ENCODE measurements at places on chromosomes 6 and 20. TPM values are rescaled to one million over a fixed set of nuclear protein-coding genes. Genes with fewer than 3 reads are reported as not detected.
A peak's percentile ranks its signal among the peaks of the same experiment; 100 is the strongest.

DNA sequence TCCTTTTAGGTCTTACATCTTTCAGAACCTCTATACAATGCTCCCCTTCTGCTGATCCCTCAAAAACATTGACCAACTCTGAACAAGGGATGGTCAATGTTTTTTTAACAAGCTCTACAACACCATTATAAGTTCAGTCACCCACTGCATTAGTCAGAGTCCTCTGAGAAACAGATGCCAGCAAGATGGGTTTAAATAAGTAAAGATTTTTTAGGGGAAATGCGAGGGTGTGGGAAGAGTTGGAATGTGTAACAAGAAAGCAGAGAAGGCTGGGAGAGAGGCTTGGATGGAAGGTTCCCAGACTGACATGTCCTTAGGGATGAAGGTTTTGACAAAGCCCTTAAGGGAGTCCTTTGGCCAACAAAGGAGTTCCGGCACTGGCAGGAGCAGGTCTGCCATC is 478.3 kb downstream of the FRK start:
- DNase-seq: no peak

DNA sequence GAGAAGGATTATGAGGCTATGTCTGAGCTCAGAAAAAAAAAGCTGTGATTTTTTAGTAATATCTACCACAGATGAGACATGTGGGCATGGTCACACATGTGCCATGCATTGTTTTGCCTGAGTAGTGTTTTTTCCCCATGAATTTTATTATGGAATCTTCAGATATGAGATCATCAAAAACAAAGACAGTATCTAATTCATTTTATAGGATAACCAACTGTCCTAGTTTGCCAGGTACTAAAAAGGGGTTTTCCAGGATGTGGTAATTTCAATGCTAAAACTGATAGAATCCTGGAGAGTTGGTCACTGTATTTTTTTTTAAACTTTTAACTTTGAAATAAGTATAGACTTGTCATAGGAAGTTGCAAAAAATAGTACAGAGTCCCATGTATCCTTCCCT is 127.4 kb upstream of the MAP3K7 start:
- no peak for DNase-seq

DNA sequence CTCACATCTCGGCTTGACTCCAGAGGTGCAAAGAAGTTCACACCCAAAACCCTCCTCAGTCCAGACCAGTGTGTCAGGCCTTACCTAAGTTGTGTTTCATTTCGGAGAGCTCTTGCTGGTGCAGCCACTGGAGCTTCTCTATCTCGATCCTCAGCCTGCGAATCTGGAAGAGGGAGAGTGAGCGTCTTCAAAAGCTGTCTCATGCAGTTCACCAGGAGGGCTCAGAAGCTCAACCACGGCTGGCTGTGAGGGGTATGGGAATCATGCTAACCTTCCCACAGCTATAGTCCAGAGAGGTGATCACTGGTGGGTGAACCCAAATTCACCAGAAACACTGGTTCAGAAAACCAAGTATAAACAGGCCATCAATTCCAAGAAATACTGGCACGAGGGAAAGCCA is 129.4 kb downstream of the ZMYND8 start:
- no peak for DNase-seq

DNA sequence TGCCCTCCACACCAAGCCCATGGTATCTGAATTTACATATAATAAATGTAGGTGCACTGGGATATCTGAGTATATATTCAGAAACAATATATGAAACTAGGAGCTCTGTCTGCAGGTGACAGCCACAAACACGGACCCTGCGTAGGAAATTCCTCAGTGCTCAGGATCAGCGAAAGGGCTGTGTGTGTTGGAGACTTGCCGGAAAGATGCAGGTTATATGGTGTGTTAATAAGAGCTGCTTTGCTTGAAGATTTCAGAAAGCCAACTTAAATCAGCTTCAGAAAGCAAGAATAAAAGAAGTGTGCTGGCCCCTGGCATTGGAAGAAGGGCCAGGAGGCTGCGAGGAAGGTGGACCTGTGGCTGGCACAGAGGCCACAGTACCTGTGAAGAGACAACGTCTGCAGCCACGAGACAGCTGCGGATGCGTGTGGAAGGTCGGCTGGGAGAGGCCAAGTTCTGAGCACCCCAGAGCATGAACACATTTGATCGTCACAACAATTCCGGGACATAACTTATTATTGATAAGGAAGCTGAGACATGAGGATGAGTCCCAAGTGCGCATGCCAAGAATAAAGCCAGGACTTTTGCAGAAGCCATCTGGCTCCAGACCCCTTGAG is 183.2 kb downstream of the DLL1 start:
- DNase-seq: no peak

DNA sequence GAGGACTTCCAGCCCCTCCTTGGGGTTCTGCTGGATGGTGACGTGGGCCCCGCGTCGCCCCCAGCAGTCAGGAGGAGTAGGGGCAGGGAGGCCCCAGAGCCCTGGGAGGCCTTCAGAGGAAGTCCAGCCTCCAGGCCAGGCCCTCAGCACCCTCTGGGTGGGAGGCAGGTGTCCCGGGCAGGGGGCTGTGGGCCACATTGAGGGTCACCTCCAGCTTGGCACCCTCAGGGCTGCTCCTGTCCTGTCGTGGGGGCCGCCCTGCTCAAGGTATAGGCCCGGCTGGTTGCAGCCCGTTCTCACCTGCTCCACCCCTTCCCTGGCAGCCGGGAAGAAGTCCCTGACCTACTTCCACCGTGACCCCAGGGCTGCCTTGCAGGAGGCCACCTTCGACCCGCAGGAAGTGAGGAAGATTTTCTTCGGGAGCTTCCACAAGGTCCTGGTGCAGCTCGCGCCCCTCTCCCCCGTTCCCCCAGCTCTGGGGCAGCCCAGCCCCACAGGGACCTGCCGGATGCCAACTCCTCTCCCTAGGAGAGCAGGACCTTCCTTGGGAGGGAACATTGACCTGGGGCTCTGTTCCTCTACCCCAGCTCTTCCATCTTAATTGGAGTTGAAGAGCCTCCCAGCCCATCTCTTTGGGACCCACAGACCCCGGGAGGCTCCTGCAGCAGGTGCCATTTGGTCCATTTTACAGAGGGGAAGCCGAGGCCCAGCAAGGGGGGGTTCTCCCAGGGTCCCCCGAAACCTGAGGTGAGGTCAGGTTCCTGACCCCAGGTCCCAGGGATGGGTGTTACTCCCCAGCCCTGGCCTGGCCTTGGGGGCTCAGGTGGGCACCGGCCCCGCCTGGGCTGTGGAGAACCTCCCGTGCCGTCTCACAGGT is 26.4 kb downstream of the COL20A1 start:
- DNase-seq: peak; percentile 2

GRCh38 chr20:45407067-45407745 is 883 bp upstream of the DBNDD2 start:
- DNase-seq: peak; percentile 24

SLC17A9 gene
- 17.4 TPM for total RNA-seq

DNA sequence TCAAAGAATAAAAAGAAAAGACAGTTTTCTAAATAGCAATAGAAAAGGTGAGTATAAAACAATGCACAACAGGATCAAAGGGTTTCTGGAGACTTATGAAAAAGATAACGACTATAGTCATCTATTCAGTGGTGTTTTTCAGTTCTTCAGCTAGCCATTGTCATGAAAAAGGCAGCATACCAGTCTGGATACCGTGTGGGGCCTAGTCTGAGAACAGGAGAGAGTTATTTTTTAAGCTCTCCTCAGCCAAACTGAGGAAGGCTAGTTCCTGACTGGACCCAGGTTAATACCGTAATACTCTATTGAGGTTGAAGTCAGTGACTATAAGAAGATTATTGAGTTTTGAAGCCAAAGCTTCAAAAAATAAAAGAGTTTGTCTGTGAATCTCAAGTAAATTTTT is 49.5 kb downstream of the PLN start:
- DNase-seq: no peak

GRCh38 chr6:48563433-48563832 is 452.4 kb upstream of the PTCHD4 start:
- DNase-seq: no peak

PTPRK gene
- total RNA-seq: 5.5 TPM

DNA sequence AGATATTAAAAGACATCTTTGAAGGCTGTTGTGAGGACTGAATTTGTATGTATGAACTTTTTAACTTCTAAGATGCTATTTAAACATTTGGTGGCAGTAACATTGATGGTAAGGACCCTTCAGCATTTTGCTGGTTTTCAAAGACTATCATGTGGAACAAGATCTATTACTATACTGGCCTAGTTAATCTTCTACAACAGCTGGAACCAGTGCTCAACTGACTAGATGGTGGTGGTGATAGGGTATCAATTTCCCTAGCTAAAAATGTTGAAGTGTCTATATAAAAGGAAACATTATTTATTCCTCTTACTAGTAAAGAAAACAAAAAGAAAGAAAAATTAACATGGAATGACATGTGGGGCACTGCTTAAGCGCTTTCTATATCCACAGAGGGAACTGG is 195.7 kb downstream of the TASP1 start:
- DNase-seq: no peak

DNA sequence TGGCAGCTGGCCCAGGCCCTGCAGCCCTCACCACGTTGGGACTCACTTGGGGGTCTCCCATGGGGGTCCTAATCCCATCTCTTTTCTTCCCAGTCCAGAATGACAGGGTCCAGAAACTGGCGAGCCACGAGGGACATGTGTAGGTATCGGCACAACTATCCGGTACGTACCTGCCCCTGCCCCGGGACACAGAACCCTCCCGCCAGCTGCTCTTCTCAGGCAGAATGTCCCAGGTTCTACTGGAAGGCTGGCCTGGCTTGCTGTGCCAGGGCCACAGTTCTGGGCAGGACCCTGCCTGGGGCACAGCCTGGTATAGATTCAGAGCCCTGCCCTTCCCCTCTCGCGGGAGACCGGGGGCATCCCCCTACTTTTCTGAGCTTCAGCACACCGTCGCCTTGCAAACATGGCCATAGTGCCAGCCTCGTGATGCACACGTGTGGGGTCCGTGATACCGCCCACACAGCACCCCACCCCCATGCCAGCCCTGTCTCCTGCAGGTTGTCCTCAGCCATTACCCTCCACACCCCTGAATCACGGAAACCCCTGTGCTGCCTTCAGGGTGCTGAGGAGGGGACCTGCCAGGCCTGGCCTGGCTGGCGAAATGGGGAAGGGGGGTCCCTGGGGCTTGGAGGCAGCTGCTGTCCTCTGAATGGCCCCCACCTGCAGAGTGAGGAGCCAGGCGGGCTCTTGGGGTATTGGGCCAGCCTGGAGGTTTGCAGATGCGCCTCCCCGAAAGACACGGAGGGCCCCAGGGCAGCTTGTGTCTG is 3.0 kb downstream of the OGFR start:
- DNase-seq: no peak

VSX1 gene
- total RNA-seq: not detected

- DNase-seq: no peak
These were observed 53.2 kb downstream of the CRYBG1 start for GRCh38 chr6:106413722-106414121.

DNA sequence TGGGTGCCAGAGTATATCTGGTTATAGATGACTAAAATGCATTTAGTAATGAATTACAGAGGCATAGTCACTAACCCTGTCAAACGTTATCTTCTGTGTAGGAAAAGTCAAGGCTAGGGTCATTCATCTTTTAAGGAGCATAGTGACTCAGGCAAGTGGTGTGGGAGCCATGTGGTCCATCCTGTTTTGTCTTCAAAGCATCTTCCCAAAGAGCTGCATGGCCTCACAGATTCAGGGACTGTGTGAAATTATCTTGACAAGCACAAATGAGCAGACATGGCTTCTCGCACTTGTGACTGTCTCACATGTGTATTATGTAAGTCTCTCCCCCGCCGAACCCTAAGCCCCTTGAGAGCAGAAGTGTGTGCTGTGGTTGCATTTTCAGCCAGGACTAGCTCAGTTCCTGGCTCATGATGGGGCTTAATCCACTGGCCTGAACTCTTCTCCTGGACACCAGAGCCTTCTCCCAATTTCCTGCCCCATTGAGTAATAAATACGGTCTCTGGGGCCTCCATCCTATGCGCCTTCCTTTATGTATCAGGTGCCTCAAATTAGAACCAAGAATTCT is 769.1 kb downstream of the QKI start:
- no peak for DNase-seq

BMP2 gene
- not detected for total RNA-seq

DNA sequence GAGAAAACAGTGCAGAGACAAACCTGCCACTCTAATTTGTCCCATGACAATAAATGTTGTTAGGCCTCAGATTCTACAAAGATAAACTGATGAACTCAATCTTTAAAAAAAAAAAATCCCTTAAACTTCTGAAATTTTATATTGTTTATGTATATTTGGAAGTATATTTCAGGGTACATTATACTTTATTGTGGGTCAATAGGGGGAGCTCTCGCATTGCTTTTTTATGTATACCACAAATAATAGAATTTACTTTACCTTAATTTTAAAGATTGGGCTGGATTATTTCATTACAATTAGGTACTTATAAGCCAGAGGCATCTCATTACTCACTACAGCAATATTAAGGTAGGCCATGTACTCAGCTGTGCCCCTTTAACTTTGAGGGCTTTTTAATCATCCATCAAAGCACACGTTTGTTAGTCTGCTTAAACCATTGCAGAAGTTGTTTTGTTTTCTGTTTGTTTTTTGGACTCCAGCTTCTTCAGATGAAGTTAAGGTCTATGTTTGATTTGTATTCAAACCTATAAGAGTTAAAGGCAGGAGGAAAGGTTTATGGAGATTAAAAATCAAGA is 56.3 kb upstream of the EYA4 start:
- no peak for DNase-seq

BEND6 gene
- total RNA-seq: not detected

DNA sequence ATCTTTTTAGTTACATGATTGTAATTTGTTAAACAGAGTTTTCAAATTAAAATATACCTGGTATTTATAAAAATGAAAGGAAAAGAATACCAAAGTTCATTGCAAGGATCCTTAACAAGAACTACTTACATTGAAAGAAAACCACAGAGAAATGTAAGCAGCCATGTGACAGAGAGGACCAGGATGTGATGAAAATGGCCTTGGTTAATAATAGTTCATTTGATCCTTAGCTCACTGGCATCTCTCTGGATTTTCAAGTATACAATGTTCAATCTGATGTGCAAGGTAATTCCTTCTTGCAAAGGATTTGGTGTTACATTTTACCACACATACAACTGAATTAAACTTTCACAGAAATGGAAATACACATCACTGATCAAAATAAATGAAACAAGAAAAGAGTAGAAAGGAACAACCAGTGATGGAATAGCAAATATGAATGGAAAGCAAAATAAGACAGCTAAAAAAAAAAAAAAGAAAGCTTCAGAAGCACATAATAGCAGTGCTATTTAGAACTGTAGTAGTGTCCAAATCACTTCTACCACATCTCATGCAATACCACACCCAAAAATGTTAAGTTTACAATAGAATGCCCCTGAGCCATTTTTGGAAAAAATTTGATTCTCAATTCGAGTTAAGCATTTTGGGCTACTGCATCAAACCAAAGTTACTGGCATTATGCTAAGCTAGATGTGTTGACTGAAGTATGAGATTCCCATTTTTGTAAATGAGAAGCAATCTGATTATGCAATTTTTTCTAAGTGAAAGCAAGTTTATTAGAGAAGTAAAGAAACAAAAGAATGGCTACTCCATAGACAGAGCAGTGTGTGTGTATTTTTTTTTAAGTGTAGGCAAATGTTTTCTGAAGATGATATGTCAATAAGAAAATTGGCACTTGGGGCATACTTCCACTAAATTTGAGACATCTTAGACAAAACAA is 22.6 kb upstream of the HLA-A start:
- no peak for DNase-seq
